BE2C (cell line): ENCODE measurements at places on chromosomes 3 and 15.

- DNase-seq, result no peak
Measured at GRCh38 chr3:100018806-100019205, 95.5 kb downstream of the FILIP1L start.

- DNase-seq, result no peak
Measured at GRCh38 chr15:84772031-84772430, 23.6 kb downstream of the ZNF592 start.

- no peak for DNase-seq
Measured at GRCh38 chr3:138394686-138395085, 39.7 kb upstream of the ESYT3 start.

- DNase-seq, result no peak
Measured at GRCh38 chr3:131714585-131715220, 211.9 kb upstream of the MRPL3 start.

DNA sequence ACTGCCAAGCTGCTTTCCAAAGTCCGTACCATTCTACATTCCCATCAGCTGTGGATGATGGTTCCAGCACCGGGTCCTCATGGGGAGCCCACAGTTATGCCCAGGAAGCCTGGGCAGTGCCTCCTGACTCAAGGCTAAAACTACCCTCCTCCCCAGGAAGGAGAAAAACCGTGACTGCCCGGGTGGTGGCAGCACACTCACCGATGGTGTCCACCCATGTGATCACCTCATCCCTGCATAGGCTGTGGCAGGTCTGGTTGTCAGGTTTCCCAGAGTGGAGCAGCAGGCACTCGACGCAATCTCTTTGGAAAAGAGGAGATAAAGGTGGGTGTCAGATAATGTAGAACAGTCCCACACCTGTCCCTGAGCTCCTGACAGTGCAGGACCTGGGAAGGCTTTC is 38.6 kb downstream of the UMPS start:
- DNase-seq, result peak; percentile 68

DNA sequence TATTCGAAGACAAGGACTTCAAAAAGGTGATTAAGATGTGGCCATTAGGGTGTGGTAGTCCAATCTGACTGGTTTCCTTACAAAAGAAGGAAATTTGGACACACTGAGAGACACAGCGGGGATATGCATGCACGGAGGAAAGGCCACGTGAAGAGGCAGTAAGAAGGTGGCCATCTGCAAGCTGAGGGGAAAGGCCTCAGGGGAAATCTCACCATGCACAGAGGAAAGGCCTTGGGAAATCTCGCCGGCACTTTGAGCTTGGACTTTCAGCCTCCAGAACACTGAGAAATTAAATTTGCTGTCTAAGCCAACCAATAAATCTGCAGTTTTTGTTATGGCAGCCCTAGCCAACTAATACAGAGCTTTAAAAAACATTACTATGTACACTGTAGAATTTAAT is 78.8 kb downstream of the DLG1 start:
- peak; percentile 80 for DNase-seq

GRCh38 chr3:32586356-32586755 is 15.7 kb upstream of the DYNC1LI1 start:
- DNase-seq, result no peak

DNA sequence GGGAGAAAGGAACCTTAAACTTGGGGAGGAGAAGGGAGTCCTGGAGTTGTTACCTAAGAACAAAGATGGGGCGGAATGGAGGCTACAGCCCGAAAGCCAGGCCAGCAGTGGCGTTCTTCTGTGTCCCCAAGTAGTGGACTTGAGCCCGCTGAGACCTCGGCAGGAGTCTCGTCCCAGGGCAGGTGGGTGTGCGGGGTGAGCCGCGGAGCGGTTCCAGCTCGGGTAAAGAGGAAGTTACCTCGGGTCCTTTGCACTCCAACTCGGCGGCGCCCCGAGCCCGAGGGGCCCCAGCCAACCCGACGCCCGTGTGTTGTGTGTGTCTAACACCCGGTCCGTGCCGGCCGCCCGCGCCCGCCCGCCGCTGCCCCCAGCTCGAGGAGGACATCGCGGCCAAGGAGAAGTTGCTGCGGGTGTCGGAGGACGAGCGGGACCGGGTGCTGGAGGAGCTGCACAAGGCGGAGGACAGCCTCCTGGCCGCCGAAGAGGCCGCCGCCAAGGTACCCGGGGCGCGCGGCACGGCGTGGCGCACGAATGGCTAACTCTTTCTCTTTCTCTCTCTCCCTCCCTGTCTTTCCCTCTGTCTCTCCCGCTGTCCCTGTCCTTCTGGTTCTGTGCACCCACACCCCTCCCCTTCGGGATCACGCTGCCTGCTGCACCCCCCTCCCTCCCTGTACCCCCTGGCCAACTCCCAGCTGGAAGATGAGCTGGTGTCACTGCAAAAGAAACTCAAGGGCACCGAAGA is 959 bp downstream of the TPM1 start:
- DNase-seq, result no peak

DNA sequence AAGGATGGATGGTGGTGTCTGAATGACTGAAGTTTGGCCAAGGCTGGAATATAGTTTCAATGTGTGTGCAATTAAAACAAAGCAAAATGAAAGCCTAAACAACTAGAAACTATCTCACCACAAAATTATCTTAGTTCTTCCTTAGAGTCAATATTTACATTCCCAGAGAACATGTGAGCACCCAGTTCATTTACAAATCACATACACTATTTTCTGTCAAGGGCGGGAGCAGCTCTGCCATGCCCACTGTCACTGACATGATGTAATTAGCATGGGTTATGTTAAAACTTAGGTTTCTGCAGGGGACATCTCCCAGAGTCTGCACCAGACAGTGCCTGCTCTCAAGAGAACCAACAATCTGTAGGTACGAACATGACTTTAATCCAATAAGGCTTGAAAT is 65.0 kb downstream of the PDZRN3 start:
- DNase-seq, result no peak

- peak; percentile 34 for DNase-seq
Measured at GRCh38 chr3:169966951-169967915, 626 bp downstream of the SEC62 start.

DNA sequence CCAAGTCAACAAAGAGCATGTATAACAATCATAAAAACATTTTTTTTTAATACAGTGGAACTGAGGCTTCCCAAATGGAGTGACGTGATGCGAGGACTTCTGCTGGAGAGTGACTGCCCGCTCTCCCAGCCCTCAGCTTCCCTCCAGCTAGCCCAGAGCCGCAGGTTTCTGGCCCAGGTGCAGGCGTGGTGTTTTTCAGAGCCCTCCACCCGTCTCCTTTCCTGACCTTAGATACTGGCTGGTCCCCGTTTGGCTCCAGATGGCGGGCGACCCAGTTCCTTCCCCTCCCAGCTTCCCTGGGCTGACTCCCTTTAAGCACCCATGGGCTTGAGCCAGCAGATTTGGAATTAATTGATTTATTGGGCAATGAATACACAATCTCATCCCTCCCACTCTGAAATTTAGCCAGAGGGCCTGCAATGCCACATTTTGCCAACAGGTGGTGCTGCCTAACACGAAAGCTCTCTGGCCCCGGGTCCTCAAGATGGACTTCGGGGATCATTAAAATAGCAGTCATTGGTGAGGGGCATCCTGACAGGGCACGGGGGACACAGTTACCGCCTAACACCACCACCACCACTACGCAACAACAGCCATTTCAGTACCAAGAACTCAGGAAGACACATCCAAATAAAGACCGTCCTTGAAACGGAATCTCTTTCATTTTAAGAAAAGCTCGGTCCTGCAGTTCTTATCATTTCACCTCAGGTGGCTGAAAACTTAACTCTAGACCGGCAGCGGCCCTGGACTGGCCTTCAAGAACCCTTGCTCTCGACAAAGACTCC is 47.5 kb upstream of the MUC4 start:
- DNase-seq, result peak; percentile 71

DNA sequence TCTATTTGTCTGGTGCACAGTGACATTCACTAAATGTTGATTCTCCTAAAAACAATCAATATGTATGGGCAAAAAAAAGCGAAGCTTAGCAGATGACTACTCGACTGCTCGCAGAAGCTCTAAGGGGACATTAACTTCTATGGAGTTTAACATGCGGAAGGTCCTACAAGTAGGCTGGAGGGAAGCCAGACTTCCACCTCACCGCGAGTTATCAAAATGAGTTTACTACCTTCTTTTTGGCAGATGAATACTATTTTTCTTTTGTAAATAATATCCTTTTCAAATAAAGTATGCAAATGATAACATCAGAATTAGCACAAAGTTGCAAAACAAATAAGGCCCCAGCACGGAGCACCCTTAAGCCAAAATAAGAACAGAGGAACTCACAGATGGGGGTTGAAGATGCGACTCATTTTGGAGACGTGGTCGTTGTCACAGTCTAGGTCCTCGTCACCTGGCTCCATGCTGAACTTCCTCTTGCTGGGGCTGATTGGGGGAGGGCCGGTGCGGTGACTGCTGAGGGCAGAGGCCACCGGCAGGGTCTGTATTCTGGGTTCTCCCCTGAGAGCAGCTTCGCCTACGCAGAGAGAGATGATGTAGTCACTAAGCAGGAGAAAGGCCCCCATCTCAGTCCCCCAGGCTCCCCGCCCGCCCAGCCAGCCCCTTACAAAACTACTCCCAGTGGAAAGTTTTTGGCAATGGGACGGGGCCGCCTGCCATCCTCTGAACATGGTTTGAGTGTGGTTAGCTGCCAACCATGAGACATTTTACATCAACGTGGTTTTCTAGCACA is 42.1 kb downstream of the VGLL4 start:
- DNase-seq, result no peak

DNA sequence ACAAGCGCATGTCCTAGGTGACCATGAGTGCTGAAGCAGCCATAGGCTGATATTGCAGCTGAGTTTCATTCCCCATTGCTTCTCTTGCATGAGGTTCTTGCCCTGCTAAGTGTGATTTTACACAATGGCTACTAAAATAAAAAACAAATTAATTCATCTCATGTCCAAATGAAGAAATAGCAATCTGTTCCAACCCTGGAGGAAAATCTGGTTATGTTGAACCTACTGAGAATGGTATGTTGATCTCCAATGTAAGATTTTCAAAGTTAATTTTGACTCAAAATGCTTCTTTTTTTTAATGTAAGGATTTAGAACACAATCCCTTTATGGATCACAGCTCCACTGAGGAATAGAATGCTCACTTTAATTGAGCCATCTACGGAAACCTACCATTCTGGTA is 254.2 kb upstream of the CRBN start:
- no peak for DNase-seq

DNA sequence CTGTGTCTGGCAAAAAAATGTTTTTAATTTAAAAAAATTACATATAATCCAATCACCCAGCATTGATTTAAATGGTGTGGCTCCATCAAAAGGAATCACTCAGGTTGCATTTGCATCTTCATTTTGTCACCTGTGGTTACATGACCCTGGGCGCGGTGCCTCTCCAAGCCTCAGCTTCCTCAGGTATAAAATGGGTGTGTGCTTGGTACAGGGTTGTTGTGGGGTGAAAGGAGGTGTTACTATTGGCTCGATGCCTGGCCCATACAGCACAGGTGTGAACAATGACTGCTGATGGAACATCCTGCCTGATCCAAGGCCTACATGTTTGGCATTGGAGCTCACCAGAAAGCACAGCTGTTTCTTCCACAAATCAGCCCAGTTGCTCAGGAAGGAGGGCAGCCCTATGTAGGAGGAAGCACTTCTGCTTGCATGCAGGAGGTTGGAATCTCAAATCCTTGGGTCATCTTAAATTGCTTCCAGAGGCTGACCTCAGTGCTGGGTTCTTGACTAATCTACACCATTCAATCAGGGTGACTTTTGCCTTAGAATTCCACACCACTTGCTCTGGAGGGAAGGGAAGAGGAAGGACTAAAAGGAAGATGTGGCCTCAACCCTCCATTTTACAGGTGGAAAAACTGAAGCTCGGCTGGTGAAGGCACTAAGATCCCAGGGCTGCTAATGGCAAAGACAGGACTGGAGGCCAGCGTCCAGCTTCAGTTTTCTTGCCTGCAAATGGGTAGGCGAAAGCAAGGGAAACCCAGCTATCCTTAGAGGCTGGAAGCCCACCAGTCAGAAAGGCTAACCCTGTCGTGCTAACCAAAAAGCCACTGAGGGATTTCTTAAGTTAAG is 31.7 kb downstream of the BHLHE40 start:
- no peak for DNase-seq

- no peak for DNase-seq
Measured at GRCh38 chr15:42802168-42802567, 65.2 kb upstream of the CDAN1 start.

DNA sequence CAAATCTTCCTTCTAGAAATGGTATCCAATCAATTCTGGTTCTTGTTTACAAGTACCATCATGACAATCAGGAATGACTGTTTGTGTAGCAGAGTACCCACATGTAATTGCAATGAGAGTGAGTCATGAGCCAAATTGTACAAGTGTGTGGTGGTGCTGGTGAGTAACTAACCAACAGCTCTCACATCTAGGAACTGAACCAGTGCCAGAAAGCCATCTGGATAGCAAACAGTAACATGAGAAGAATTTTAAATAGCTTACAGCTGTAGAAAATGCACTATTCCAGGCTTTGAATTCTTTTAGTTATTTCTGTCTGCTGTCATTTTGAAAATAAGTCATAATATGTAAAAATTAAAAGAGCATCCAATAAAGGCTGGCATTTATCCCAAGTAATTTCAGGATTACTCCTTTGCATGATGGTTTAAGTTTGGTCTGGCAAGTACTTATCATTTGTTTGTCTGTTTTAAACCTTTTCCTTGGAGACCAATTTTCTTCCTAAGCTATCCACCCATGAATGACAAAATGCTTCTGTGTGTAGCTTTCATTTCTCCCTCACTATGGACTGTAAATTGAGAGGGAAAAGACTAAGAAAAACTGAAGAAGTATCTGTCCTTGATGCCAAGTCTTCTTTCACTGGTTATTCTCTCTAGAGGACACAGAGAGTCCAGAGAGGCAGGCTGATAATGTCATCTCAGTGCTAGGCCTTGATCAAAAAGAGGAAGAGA is 60.0 kb downstream of the PIK3CB start:
- peak; percentile 45 for DNase-seq

- no peak for DNase-seq
Measured at GRCh38 chr3:16784973-16785372, 99.8 kb upstream of the PLCL2 start.

GRCh38 chr3:183430325-183430957 is 2.0 kb upstream of the MCF2L2 start:
- DNase-seq, result no peak

GRCh38 chr15:69451951-69452691 is 497 bp upstream of the RPLP1 start:
- peak; percentile 47 for DNase-seq

DNA sequence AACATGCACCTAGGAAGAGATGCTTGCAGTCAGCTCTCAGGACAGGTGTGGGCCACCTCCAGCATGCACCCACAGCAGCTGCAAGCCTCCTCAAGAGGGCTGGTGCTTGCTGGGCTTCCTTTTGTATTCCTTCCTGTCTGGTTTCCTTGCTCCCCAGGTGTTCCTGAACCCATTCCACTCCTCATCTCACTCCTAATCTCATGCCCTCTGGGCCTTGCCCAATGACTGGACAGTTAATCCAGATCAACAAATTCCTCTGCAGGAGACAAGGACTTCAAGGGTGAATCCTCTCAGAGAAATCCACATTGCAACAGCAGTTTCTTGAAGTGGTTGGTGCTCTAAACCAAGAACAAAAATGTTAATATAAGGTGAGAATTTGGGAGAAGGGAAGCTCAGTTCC is 30.7 kb downstream of the RASGRP1 start:
- no peak for DNase-seq

GRCh38 chr3:72318504-72319193 is 529.6 kb downstream of the SHQ1 start:
- no peak for DNase-seq

- DNase-seq, result no peak
Measured at GRCh38 chr15:70219966-70220365, 122.2 kb upstream of the TLE3 start.
